ENCODE measurements at places on chromosomes 11 and 22. TPM values are rescaled to one million over a fixed set of nuclear protein-coding genes. Genes with fewer than 3 reads are reported as not detected.

The SPON1 gene
- 4.1 TPM for total RNA-seq

DNA sequence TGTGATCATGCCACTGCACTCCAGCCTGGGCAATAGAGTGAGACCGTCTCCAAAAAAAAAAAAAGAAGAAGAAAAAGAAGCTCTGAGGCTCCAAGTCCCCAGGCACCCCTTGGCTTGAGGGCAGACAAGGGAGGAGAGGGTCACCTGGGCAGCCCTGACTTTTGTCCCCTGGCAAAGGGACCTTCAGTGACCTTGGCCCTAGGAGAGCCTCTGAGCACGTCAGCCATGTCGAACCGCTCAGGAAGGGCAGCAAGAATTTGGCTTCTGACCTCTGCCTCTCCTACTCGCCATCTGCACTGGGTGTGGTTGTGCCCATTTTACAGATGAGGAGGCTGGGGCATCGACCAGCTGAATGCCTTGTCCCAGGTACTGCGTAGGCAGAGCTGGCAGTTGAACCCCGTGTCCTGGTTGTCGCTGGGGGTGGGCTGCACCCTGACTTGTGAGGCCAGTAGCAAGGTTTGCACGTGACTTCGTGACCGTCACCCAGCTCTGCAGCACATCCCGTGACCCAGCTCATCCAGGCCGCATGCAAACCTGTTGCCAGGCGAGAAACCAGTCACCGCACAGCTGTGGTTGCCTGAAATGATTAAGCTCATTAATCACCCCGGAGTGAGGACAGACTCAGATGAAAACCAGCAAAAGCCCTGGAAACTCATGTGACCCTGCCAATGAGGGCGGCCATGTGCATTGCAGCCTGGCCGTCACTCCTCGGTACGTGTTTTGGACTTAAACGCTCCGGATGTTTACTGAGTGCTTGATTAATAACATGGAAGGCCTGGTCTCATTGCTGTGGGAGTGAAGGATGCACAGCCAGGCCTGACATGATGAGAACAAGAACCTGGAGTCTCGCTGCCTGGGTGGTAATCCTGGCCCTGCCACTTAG is 47.7 kb upstream of the PPP6R3 start:
- no peaks in the 10 kb centered on the region for H3K27me3 ChIP-seq
- H3K36me3 ChIP-seq = peaks cover 37% of the 10 kb centered on the region
- no peak overlapping the region for H3K27ac ChIP-seq
- DNase-seq = no peak

GRCh38 chr11:76629116-76629852 is 41.3 kb downstream of the LRRC32 start:
- H3K4me1 ChIP-seq = peaks cover 5% of the 10 kb centered on the region
- no peaks in the 10 kb centered on the region for H3K27me3 ChIP-seq

GRCh38 chr11:34314936-34315335 is 42.9 kb downstream of the ABTB2 start:
- no peak for DNase-seq
- H3K27me3 ChIP-seq = no peaks in the 10 kb centered on the region
- H3K4me3 ChIP-seq = no peak overlapping the region
- no peak overlapping the region for H3K27ac ChIP-seq
- H3K4me1 ChIP-seq = peaks cover 29% of the 10 kb centered on the region
- H3K36me3 ChIP-seq = no peaks in the 10 kb centered on the region

- no peak for DNase-seq
- no peaks in the 10 kb centered on the region for H3K27me3 ChIP-seq
- no peak overlapping the region for H3K4me3 ChIP-seq
- H3K27ac ChIP-seq = no peak overlapping the region
Observed at GRCh38 chr22:45717789-45718188, 46.2 kb downstream of the ATXN10 start.

The LINC01488 gene
- not detected for total RNA-seq

- no peaks in the 10 kb centered on the region for H3K27me3 ChIP-seq
- H3K4me3 ChIP-seq = no peak overlapping the region
- DNase-seq = peak; percentile 24
- peaks cover 11% of the 10 kb centered on the region for H3K36me3 ChIP-seq
Observed at GRCh38 chr11:23711981-23712380, 784.9 kb upstream of the LUZP2 start.

DNA sequence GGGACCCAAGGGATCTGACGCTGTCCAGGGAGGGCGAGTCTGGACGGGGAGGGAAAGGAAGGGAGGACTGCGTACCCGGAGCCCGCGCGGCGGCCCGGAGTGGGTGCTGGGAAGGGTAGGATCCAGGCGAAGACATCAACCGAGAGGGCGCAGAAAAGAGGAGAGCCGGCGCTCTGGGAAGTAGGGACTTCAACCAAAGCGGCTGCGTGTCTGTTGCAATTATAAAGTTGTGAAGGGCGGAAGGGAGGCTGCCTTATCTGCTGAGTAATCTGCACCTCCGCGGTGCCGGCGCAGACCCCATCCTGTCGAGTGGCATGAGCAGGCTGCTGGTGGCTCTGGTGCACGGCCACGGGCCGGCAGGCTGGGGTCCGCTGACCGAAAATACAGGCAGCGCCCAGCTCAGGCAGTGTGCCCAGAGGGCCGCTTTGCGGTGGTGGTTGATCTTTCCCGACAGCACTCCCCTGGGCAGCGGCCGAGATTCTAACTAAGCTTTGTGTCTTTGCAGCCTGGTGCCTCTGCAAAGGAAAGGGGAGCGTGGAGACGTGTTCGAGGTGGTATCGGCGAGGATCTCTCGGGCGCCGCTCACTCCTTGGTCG is 978 bp downstream of the C11orf87 start:
- no peak overlapping the region for H3K27ac ChIP-seq
- peaks cover 50% of the 10 kb centered on the region for H3K27me3 ChIP-seq
- H3K36me3 ChIP-seq = no peaks in the 10 kb centered on the region
- peak; percentile 44 for DNase-seq
- H3K4me1 ChIP-seq = peaks cover 12% of the 10 kb centered on the region

The PTPRCAP gene
- total RNA-seq = 4.0 TPM

- H3K4me1 ChIP-seq = peaks cover 34% of the 10 kb centered on the region
- H3K36me3 ChIP-seq = no peaks in the 10 kb centered on the region
- no peak for DNase-seq
- H3K27ac ChIP-seq = no peak overlapping the region
Observed at GRCh38 chr11:74749965-74750296, 1.3 kb downstream of the RNF169 start.

GRCh38 chr11:132064987-132065620 is 694.7 kb downstream of the NTM start:
- H3K27ac ChIP-seq = no peak overlapping the region
- no peaks in the 10 kb centered on the region for H3K27me3 ChIP-seq

DNA sequence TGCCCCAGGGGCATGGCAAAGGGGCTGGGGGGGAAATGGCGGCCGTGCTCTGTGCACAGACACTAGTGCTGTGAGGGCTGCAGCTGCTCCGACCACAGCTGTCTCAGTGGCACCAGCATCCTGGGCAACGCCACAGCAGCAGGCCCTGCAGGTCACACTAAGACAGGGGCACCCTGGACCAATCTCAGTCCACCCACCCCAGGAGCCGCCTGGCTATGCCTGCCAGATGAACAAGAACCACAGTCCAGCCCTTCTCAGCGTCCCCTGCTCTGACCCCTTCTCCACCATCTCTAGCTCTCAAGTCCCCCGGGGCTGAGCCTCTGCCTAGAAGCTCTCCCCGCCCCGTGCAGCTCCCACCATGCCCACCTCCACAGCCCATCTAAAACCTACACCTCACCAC is 16.5 kb downstream of the TUBGCP6 start:
- H3K27ac ChIP-seq = no peak overlapping the region
- H3K36me3 ChIP-seq = peaks cover 13% of the 10 kb centered on the region
- no peak overlapping the region for H3K4me3 ChIP-seq
- no peaks in the 10 kb centered on the region for H3K4me1 ChIP-seq
- no peak for DNase-seq

DNA sequence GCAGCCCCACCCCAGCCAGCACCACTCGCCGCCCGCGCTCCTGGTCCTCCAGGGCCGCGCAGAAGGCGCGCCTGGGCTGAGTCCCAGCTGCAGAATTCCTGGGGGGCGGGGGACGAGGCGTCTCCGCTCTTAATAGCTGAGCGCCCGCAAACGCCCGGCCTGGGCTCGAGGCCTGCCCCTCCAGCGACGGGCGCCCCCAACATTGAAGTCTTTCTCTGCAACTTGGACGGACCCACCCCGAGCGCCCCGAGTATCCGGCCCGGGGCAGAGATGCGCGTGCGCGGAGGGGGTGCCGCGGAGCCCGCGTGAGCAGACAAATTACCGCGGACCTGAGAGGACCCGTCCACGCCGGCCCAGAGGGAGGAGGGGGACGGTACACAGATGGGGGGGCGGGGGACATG is 6.7 kb upstream of the SYT7 start:
- peaks cover 35% of the 10 kb centered on the region for H3K4me1 ChIP-seq
- H3K36me3 ChIP-seq = no peaks in the 10 kb centered on the region
- H3K27me3 ChIP-seq = peaks cover 61% of the 10 kb centered on the region
- H3K4me3 ChIP-seq = peak overlapping the region; percentile 74
- peak; percentile 78 for DNase-seq
- no peak overlapping the region for H3K27ac ChIP-seq

GRCh38 chr11:69193629-69194028 is 37.9 kb downstream of the SMIM38 start:
- H3K27ac ChIP-seq = no peak overlapping the region
- no peaks in the 10 kb centered on the region for H3K27me3 ChIP-seq
- H3K36me3 ChIP-seq = no peaks in the 10 kb centered on the region
- DNase-seq = no peak
- H3K4me1 ChIP-seq = peaks cover 5% of the 10 kb centered on the region

The OVOL1 gene
- total RNA-seq = 7.7 TPM

GRCh38 chr11:985406-985805 is 51.1 kb downstream of the MUC6 start:
- DNase-seq = no peak
- peaks cover 52% of the 10 kb centered on the region for H3K36me3 ChIP-seq

DNA sequence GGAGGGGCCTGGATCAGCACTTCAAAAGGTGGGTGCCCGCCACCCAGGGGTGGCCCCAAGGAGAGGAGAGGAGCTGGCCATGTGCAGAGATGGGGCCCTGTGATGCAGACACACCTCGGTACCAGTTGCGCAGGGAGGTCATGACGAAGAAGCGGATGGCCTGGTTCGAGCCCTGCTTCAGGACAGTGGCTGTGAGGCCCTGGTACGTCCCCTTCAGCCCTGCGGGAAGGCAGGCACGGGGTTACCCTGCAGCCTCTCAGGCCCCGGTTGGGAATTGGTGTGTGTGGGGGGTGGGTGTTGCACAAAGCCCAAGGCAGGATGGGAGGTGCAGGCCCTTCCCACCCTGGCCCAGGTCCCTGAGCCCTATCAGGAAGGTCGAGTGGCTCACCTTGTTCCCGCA is 1.8 kb downstream of the SLC25A1 start:
- H3K27me3 ChIP-seq = no peaks in the 10 kb centered on the region
- no peaks in the 10 kb centered on the region for H3K36me3 ChIP-seq
- H3K27ac ChIP-seq = peak overlapping the region; percentile 41
- peak overlapping the region; percentile 74 for H3K4me3 ChIP-seq
- DNase-seq = no peak

GRCh38 chr11:47609675-47610074 is 15.5 kb upstream of the C1QTNF4 start:
- H3K36me3 ChIP-seq = no peaks in the 10 kb centered on the region
- DNase-seq = no peak
- H3K4me3 ChIP-seq = no peak overlapping the region

- peak overlapping the region; percentile 94 for H3K27ac ChIP-seq
- H3K4me1 ChIP-seq = peaks cover 20% of the 10 kb centered on the region
- no peak for DNase-seq
- peaks cover 35% of the 10 kb centered on the region for H3K36me3 ChIP-seq
- peak overlapping the region; percentile 72 for H3K4me3 ChIP-seq
- H3K27me3 ChIP-seq = no peaks in the 10 kb centered on the region
Observed at GRCh38 chr11:74493791-74494630, 487 bp upstream of the LIPT2 start.

GRCh38 chr11:129750343-129751292 is 65.0 kb upstream of the TMEM45B start:
- H3K4me1 ChIP-seq = no peaks in the 10 kb centered on the region
- peak overlapping the region; percentile 56 for H3K4me3 ChIP-seq
- no peaks in the 10 kb centered on the region for H3K36me3 ChIP-seq
- H3K27ac ChIP-seq = no peak overlapping the region
- peaks cover 21% of the 10 kb centered on the region for H3K27me3 ChIP-seq

GRCh38 chr11:94449437-94449836 is 44.2 kb downstream of the MRE11 start:
- no peak overlapping the region for H3K27ac ChIP-seq
- H3K4me3 ChIP-seq = no peak overlapping the region
- no peaks in the 10 kb centered on the region for H3K27me3 ChIP-seq
- H3K4me1 ChIP-seq = no peaks in the 10 kb centered on the region
- DNase-seq = no peak

GRCh38 chr11:79440571-79441460 is at the start of gene TENM4:
Gene TENM4 (minus strand): TSS chr11:79441030. CDS start chr11:79069944, 371,086 bp downstream.
- no peak within 1 kb of the TSS for H3K27ac ChIP-seq
- DNase-seq = peak; percentile 61
- H3K4me3 ChIP-seq = peak within 1 kb of the TSS; percentile 86
- H3K27me3 ChIP-seq = peaks cover 66% of the 10 kb centered on the region
- peaks cover 37% of the 10 kb centered on the region for H3K4me1 ChIP-seq

The CDON gene
- 33.3 TPM for total RNA-seq

DNA sequence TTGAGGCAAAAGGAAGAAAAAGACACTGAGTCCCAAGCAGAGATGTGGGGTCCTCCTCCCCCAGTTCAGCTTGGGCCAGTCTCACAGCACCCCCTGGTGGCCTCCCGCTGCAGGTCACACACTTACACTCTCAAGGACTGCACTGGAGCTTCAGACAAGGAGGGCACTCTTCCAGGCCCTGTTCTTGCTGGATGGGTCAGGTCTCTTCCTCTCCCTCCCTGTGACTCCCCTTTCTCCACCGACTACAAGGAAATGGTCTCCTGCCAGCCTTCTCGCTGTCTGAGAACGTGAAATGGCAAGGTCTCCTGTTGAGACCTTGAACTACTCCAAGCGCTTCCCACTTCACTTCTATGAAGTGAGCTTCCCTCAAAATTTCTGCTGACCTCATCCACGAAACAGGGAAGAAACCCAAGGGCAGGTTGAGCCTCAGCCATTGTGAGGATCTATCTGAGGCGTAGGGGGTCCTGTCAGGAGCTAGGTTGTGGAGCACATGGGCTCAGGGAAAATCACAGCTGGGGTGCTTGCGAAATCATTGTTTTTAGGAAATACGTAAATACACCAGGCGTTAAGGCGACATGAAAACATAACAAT is 11.2 kb upstream of the IGLL1 start:
- peaks cover 16% of the 10 kb centered on the region for H3K4me1 ChIP-seq
- H3K36me3 ChIP-seq = no peaks in the 10 kb centered on the region
- peak; percentile 86 for DNase-seq
- no peak overlapping the region for H3K4me3 ChIP-seq

All from WTC11 (cell line).